Peyer's patch (tissue), 4 donors: ENCODE measurements at places on chromosomes 6 and 20.
A peak's percentile ranks its signal among the peaks of the same experiment; 100 is the strongest.

GRCh38 chr6:46053039-46053933 is 37.6 kb upstream of the CLIC5 start:
- H3K27ac ChIP-seq: peak overlapping the region; percentile 67
- peak; percentile 79 for DNase-seq
- no peak overlapping the region for H3K4me3 ChIP-seq
- H3K4me1 ChIP-seq: no peaks in the 10 kb centered on the region

DNA sequence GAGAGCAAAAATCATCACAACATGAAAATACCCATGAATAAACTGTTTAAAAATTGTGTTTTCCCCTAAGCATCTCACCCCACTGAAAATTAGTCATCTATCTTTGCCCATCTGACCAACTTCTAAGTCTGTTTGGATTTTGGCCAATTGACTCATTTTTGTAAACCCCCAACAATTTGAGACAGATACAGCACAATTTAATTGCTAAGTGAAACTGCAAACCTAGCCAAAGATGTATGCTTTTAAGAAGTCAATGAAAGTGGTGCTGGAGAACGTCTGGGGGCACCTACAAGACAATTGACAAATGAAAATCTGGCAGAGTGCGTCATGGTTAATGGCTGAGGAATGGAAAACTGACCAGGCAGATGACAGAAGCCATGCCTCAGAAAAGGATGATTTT is 30.9 kb upstream of the SLC24A3 start:
- H3K27me3 ChIP-seq: no peaks in the 10 kb centered on the region
- H3K27ac ChIP-seq: no peak overlapping the region
- H3K4me1 ChIP-seq: no peaks in the 10 kb centered on the region

- H3K27me3 ChIP-seq: no peaks in the 10 kb centered on the region
- H3K27ac ChIP-seq: no peak overlapping the region
- DNase-seq: no peak
- no peaks in the 10 kb centered on the region for H3K4me1 ChIP-seq
- H3K4me3 ChIP-seq: no peak overlapping the region
Observed at GRCh38 chr6:167000759-167001158, 1.6 kb downstream of the CEP43 start.

- no peak for DNase-seq
- H3K4me3 ChIP-seq: no peak overlapping the region
- H3K36me3 ChIP-seq: no peaks in the 10 kb centered on the region
- H3K4me1 ChIP-seq: peaks cover 5% of the 10 kb centered on the region
- no peak overlapping the region for H3K27ac ChIP-seq
Observed at GRCh38 chr6:170285482-170285881, 5.4 kb downstream of the DLL1 start.

- DNase-seq: no peak
- no peak overlapping the region for H3K27ac ChIP-seq
- H3K4me1 ChIP-seq: no peaks in the 10 kb centered on the region
Observed at GRCh38 chr6:53937461-53937860, 142.7 kb downstream of the LRRC1 start.

- H3K36me3 ChIP-seq: no peaks in the 10 kb centered on the region
- H3K27me3 ChIP-seq: no peaks in the 10 kb centered on the region
- H3K27ac ChIP-seq: no peak overlapping the region
- DNase-seq: no peak
Observed at GRCh38 chr6:4703382-4703781, 72.8 kb upstream of the CDYL start.

GRCh38 chr6:131061751-131062119 is 1.3 kb downstream of the EPB41L2 start:
- H3K36me3 ChIP-seq: no peaks in the 10 kb centered on the region
- H3K4me3 ChIP-seq: peak overlapping the region; percentile 88
- H3K27me3 ChIP-seq: no peaks in the 10 kb centered on the region
- DNase-seq: no peak
- no peak overlapping the region for H3K27ac ChIP-seq
- H3K4me1 ChIP-seq: no peaks in the 10 kb centered on the region

GRCh38 chr6:86148586-86148985 is 505.9 kb upstream of the SYNCRIP start:
- H3K27me3 ChIP-seq: no peaks in the 10 kb centered on the region
- H3K4me1 ChIP-seq: no peaks in the 10 kb centered on the region
- no peak overlapping the region for H3K4me3 ChIP-seq
- no peak overlapping the region for H3K27ac ChIP-seq
- DNase-seq: no peak

- no peak overlapping the region for H3K4me3 ChIP-seq
- no peak overlapping the region for H3K27ac ChIP-seq
- no peak for DNase-seq
- no peaks in the 10 kb centered on the region for H3K36me3 ChIP-seq
- H3K4me1 ChIP-seq: no peaks in the 10 kb centered on the region
- H3K27me3 ChIP-seq: no peaks in the 10 kb centered on the region
Observed at GRCh38 chr20:43721429-43722152, 5.2 kb downstream of the GTSF1L start.

GRCh38 chr6:151225919-151226318 is 13.8 kb upstream of the AKAP12 start:
- no peaks in the 10 kb centered on the region for H3K4me1 ChIP-seq
- no peak for DNase-seq
- no peak overlapping the region for H3K27ac ChIP-seq
- no peaks in the 10 kb centered on the region for H3K36me3 ChIP-seq
- no peak overlapping the region for H3K4me3 ChIP-seq

DNA sequence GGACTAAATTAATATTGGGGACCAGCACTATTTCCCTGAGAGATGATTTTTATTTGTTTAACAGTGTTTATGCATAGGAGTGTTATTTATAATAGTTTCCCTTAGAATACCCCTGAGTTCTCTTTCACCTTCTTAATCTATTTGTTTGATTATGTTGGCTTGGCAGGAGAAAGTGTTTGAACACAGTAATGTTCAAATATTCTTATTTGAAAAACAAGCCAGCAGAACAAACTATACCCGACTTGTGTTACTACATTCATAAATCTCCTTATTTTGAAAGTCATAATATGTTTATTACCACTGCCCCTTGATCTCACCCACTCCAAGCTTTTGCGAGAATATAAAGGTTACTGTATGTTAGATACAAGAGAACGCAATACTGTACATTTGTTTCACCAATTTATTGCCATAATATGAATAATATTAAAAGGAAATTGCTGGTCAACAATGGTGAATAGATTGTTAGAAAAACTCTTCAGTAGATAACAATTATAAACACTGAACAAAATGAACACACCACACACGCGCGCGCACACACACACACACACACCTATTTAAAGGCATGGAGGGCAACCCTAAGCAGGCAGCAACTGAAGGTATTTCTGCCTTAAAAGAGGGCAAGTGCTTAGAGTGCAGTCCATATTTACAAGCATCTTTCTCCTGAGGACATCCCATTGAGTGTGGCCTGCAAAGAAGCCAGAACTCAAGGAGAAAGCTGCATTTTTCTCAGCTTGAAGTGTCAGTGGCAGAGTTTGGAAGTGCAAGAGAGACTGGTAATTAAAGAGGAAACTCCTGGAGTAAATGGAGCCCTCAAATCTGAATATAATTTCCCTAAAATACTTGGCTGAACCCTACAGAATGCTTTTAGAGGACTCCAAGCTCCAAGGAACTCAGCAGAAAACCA is 279.4 kb upstream of the MAN1A1 start:
- no peak overlapping the region for H3K4me3 ChIP-seq
- no peak overlapping the region for H3K27ac ChIP-seq
- no peaks in the 10 kb centered on the region for H3K4me1 ChIP-seq
- H3K27me3 ChIP-seq: no peaks in the 10 kb centered on the region
- DNase-seq: no peak

DNA sequence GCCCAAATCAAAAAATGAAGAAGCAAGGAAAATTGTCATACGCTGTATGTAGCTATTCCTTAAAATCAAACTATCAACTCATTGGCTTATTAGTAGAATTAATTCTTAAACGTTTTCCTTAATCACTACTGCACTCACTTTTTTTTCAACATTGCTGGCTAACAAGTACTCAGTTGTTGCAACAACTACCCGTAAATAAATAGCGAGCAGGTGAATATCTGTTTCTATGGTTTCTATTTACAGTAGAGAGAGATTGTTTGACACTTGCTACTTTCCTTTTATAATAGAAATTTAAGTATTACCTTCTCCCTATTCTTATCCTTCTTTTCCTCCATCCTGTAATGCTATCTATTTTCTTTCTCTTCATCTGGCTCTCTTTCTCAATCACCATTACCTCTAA is 25.1 kb downstream of the FRK start:
- peaks cover 4% of the 10 kb centered on the region for H3K4me1 ChIP-seq
- no peaks in the 10 kb centered on the region for H3K27me3 ChIP-seq
- H3K4me3 ChIP-seq: no peak overlapping the region
- no peak for DNase-seq
- no peaks in the 10 kb centered on the region for H3K36me3 ChIP-seq

DNA sequence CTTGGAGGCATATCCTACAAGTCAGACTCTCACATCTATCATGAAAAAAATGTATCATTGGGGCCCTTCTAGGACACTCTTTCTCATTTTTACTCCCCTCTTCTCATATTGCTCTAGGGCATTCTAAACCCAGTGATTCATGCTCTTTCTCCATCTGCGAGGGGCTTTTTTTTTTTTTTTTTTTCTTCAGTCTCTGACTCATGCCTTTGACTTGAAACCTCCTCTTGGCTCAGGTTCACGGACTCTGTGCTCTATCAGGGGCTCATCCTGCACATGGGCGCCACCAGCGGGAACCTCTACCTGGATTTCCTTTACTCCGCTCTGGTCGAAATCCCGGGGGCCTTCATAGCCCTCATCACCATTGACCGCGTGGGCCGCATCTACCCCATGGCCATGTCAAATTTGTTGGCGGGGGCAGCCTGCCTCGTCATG is 17.8 kb downstream of the SLC22A1 start:
- H3K4me3 ChIP-seq: no peak overlapping the region
- no peak overlapping the region for H3K27ac ChIP-seq
- H3K36me3 ChIP-seq: no peaks in the 10 kb centered on the region
- no peaks in the 10 kb centered on the region for H3K4me1 ChIP-seq

GRCh38 chr20:59611286-59611685 is 6.9 kb downstream of the PHACTR3 start:
- no peaks in the 10 kb centered on the region for H3K27me3 ChIP-seq
- H3K36me3 ChIP-seq: no peaks in the 10 kb centered on the region
- no peak for DNase-seq
- no peaks in the 10 kb centered on the region for H3K4me1 ChIP-seq

DNA sequence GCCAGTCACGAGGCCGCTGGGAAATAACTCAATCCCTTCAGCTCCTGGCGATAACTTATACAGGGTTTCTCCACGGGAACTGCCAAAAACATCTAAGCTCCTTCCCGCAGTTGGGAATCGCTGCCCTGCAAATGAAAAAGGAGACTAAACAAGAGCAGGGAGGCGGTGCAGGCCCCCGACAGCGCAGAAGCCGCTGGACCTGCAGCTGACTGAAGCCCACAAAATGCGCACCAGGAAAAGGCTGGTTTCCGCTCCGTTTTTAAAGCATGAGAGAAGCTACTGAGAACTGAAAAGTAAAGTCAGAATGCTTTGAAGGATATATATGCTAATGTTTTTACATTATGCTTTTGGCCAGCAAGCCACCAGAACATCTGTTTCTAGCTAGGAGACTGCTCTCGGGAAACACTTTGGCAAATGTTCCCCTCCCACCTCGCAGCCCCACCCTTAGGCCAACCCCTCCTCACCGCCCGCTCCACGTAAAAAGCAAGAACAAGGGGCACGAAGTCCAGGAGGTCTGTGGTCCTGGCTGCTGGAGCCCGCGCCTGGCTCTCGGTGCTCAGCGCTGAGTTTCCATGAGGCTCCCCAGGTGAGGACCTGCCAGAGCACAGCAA is 90.5 kb downstream of the SOD2 start:
- no peak overlapping the region for H3K27ac ChIP-seq
- no peak for DNase-seq
- H3K4me3 ChIP-seq: no peak overlapping the region
- no peaks in the 10 kb centered on the region for H3K36me3 ChIP-seq
- H3K27me3 ChIP-seq: no peaks in the 10 kb centered on the region

- H3K36me3 ChIP-seq: no peaks in the 10 kb centered on the region
- H3K4me3 ChIP-seq: no peak overlapping the region
- H3K27ac ChIP-seq: peak overlapping the region; percentile 88
- no peaks in the 10 kb centered on the region for H3K4me1 ChIP-seq
- no peak for DNase-seq
Observed at GRCh38 chr20:57582432-57583288, 21.8 kb downstream of the PCK1 start.

GRCh38 chr6:11002176-11002575 is 41.9 kb downstream of the ELOVL2 start:
- no peaks in the 10 kb centered on the region for H3K27me3 ChIP-seq
- no peak overlapping the region for H3K4me3 ChIP-seq

- H3K36me3 ChIP-seq: no peaks in the 10 kb centered on the region
- H3K27me3 ChIP-seq: no peaks in the 10 kb centered on the region
- H3K4me3 ChIP-seq: no peak overlapping the region
- DNase-seq: no peak
Observed at GRCh38 chr20:44829688-44830087, 19.3 kb upstream of the RIMS4 start.

- H3K27me3 ChIP-seq: no peaks in the 10 kb centered on the region
- H3K4me3 ChIP-seq: no peak overlapping the region
- H3K36me3 ChIP-seq: no peaks in the 10 kb centered on the region
- H3K27ac ChIP-seq: no peak overlapping the region
- H3K4me1 ChIP-seq: no peaks in the 10 kb centered on the region
- DNase-seq: no peak
Observed at GRCh38 chr20:1824181-1824580, 71.0 kb upstream of the SIRPA start.

GRCh38 chr6:11236076-11236750 is 3.7 kb upstream of the NEDD9 start:
- no peak for DNase-seq
- no peaks in the 10 kb centered on the region for H3K27me3 ChIP-seq
- H3K27ac ChIP-seq: no peak overlapping the region
- no peaks in the 10 kb centered on the region for H3K4me1 ChIP-seq

GRCh38 chr20:60804918-60805630 is 447.0 kb upstream of the CDH4 start:
- no peaks in the 10 kb centered on the region for H3K27me3 ChIP-seq
- H3K4me1 ChIP-seq: no peaks in the 10 kb centered on the region
- DNase-seq: no peak
- H3K27ac ChIP-seq: no peak overlapping the region
- no peaks in the 10 kb centered on the region for H3K36me3 ChIP-seq
- no peak overlapping the region for H3K4me3 ChIP-seq

- H3K4me1 ChIP-seq: no peaks in the 10 kb centered on the region
- DNase-seq: no peak
- no peak overlapping the region for H3K4me3 ChIP-seq
- H3K27me3 ChIP-seq: no peaks in the 10 kb centered on the region
- H3K27ac ChIP-seq: no peak overlapping the region
Observed at GRCh38 chr6:10541591-10541990, 20.4 kb downstream of the GCNT2 start.
